ENCODE measurements at places on chromosomes 1 and 21.

GRCh38 chr1:76146184-76146583, 71.6 kb downstream of the ST6GALNAC3 start:
- DNase-seq, result no peak

DNA sequence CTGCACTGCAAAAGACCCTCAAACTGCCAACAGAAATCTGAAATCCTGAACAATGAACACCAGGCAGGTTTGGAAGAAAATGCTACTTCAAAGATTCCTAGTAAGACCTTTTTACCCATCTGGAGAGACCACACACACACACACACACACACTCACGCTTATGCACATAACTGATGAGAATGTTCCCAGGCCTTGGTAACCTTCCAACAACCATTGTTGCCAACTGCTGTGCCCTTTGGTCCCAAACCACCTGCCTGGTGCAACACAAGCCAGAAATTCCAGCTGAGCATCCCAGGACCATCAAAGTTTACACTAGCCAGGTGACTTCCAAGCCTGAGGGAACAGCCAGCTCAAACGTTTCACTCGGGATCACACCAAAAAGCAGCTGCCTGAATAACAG, 56.9 kb downstream of the SEC16B start:
- DNase-seq, result no peak

DNA sequence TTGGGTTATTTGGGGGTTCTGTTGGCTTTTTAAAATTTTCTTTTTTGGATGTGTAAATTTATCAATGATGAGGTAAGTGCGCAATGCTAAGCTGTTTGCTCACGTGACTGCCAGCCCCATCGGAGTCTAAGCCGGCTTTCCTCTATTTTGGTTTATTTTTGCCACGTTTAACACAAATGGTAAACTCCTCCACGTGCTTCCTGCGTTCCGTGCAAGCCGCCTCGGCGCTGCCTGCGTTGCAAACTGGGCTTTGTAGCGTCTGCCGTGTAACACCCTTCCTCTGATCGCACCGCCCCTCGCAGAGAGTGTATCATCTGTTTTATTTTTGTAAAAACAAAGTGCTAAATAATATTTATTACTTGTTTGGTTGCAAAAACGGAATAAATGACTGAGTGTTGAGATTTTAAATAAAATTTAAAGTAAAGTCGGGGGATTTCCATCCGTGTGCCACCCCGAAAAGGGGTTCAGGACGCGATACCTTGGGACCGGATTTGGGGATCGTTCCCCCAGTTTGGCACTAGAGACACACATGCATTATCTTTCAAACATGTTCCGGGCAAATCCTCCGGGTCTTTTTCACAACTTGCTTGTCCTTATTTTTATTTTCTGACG, 3.1 kb downstream of the OLIG2 start:
- peak; percentile 54 for DNase-seq

- DNase-seq, result no peak
Observed at GRCh38 chr1:247241691-247242090, 14.2 kb upstream of the VN1R5 start.
